ENCODE measurements at places on chromosomes 11 and 22.

GRCh38 chr11:21948876-21949275, 244.0 kb upstream of the ANO5 start:
- no peak for DNase-seq

GRCh38 chr11:106480581-106481190, 403.2 kb downstream of the AASDHPPT start:
- no peak for DNase-seq

GRCh38 chr22:23557036-23557435, 23.1 kb downstream of the IGLL1 start:
- no peak for DNase-seq

GRCh38 chr11:63609971-63610580, 4.2 kb downstream of the PLAAT3 start:
- no peak for DNase-seq

GRCh38 chr11:111327908-111328624, 29.7 kb downstream of the POU2AF3 start:
- no peak for DNase-seq

GRCh38 chr22:17946662-17947367, 77.5 kb downstream of the MICAL3 start:
- DNase-seq = no peak

GRCh38 chr11:924406-925157, 1.1 kb upstream of the AP2A2 start:
- no peak for DNase-seq

DNA sequence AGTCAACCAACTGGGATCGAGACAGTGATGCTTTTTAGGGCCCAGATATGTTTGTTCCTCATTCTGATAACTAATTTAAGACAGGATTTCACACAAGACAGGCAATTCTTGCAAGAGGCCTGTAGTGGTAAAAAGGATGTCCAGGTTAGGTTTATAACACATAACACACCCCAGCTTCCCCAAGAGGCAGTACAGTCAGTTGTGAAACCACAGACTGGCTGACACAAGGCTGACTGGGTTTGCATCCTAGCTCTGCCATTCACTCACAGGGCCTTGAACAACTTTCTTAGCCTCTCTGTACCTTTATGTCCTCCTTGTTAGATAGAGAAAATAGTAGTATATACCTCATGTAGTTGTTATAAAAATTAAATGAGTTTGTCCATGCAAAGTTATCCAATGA, 55.0 kb upstream of the PTH start:
- DNase-seq = no peak

DNA sequence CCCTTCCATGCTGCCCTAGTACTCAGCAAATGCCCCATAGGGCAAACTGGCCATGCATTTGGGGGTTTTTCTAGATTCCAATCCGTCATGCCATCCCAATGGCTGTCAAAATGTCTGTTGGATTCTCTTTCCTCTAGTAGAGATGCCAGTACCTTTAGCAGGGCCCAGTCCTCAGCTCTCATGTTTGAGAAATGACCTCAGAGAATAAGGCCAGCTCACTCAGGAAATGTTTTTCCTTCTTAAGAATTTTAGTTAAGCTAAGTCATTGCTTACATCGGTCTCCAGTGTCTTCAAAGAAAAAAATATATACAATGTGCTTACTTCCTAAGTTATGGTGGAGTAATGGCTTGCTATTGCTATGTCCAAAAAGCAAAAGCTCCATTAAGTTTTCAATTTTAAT, 14.1 kb upstream of the ALKBH3 start:
- no peak for DNase-seq

GRCh38 chr11:75352588-75353206, 1.2 kb upstream of the ARRB1 start:
- no peak for DNase-seq

GRCh38 chr22:35743326-35743860, 25.7 kb downstream of the APOL5 start:
- DNase-seq = no peak

GRCh38 chr11:10777806-10778205, 26.8 kb downstream of the CTR9 start:
- no peak for DNase-seq
